ENCODE measurements at places on chromosomes 16 and 17.

GRCh38 chr17:5473906-5474305 is 5.1 kb upstream of the DHX33 start:
- DNase-seq: no peak

GRCh38 chr17:56833057-56833808 is 487 bp downstream of the C17orf67 start:
- peak; percentile 21 for DNase-seq

DNA sequence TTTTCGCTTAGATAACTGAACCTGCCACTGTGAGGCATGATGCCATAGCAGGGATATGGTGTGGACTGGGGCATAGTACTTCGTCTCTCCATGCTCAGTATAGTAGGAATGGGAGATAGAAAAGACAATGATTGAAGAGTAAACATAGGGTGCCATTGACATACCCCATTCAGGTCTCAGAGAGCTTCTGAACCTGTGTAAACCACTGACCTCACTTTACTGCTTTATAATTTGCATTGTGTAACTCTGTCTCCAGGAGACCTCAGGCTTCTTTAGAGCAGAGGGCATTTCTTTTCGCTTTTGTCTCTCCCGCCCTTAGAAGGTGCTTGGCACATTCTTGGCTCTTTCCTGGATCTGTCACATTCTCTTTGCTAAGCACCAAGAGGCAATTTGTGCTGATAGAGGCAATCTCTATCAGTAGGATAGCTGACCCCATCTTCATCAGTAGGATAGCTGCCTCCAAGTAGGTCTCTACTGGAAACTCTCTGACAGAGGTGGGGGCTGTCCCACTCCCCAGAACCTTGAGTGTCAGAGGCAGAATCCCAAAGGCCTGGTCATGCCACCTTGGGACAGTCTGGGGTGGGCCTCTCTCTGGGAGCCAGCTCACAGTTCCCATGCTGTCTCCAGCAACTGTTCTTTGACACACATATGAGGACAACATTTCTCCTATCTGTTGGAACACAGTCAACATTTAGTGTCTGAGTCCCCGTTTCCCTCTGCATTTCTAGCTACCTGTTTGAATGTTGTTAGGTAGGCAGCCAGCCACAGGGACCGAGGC is 181.9 kb downstream of the UTP18 start:
- DNase-seq: no peak

GRCh38 chr16:65618333-65618732 is 496.5 kb upstream of the CDH11 start:
- no peak for DNase-seq

- DNase-seq: no peak
These were observed 39.2 kb upstream of the MAF start for GRCh38 chr16:79639576-79640311.

- DNase-seq: no peak
These were observed 727.4 kb upstream of the CA10 start for GRCh38 chr17:52885882-52886281.

- DNase-seq: peak; percentile 32
These were observed at the start of gene RILP for GRCh38 chr17:1649844-1650501. Gene RILP (minus strand): TSS chr17:1649866. CDS start chr17:1649804, 62 bp downstream.

- no peak for DNase-seq
These were observed 29.0 kb downstream of the RAB11FIP3 start for GRCh38 chr16:454397-454940.

- peak; percentile 78 for DNase-seq
These were observed 3.9 kb downstream of the CDH11 start for GRCh38 chr16:65117811-65118448.

- DNase-seq: no peak
These were observed 109.7 kb downstream of the TOX3 start for GRCh38 chr16:52437277-52437670.

GRCh38 chr16:30530163-30531037 is 4.0 kb upstream of the ZNF768 start:
- DNase-seq: no peak

DNA sequence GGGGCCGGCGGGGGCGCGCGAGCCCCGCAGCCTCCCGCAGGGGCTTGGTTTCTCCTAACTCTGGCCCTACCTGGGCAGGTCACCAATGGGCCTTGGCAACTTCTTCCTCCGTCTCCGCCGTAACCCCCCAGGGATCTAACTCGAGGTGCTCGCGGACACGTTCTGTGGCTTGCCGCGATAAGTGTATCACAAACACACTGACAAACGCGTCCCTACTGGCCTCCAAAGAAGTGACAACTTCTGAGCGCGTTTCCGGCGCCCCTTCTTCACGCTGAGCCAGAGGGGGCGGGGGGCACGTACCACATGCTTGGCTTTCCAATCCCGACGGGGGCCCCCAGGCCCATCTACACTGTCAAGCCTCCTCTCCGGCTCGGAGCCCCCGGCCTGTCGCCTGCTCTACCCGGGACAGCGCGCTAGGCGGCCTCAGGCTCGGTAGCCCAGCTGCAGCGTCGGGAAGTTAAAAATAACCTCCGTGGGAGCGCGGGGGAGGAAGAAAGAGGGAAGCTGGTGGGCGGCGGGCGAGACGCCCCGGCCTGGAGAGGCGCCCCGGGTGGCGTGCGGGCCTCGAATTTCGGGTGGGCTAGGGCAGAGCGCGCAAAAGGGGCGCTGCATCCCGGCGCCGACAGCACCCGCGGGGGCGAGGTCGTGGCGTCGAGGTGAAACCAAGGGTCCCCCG is 725 bp upstream of the SPHK1 start:
- peak; percentile 15 for DNase-seq

DNA sequence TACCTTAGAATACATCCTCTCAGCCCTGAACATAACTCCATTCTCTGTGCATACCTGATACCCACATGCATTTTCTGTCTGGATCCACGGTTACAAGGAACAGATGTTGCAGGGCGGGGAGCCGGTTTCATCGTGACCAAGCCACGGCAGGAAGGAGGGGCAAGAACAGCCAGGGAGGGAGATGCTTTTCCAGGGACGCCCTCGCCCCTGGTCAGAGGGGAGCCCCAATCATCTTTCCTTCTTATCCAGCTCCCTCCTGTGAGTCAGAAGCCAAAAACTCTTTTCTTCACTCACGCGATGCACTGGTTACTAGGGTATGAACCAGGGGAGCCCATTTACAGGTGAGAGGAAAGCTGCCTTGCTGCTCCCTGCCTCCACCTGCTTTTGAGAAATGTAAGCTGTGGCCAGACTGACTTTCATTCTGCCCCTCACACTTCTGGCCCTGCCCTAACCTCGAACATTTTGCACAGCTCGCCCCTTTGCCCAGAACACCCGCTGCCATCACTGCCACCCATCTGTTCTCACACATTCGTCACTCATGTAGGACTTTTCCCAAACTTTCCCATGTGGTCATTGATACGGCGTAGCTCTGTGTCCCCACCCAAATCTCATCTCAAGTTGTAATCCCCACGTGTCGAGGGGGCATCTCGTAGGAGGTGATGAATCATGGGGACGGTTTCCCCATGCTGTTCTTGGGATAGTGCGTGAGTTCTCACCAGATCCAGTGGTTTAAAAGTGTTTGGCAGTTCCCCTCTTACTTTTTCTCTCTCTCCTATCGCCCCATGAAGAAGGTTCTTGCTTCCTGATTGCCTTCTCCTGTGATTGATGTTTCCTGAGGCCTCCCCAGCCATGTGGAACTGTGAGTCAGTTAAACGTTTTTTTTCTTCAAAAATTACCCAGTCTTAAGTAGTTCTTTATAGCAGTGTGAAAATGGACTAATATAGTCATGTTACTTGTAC is 20.5 kb downstream of the FOXL1 start:
- DNase-seq: no peak

DNA sequence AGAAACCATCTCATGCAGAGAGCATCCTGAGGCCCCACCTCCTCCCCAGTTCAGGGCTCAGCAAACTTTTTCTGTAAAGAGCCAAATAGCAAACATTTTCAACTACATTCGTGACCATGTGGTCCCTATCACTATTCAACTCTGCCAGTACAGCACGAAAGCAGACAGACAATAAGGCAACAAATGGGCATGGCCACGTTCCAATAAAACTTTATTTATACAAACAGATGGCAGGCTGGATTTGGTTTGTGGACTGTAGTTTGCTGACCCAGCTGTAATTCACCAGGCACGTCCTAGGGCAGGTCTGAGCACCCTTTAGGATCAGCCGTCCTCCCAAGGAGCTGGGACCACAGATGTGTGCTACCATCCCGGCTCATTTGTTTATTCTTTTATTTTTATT is 27.1 kb upstream of the GPRC5C start:
- DNase-seq: no peak
